ENCODE measurements at places on chromosomes 16 and 17.

GRCh38 chr16:68366062-68366461 lies 55.2 kb downstream of the PRMT7 start:
- no peak for DNase-seq

DNA sequence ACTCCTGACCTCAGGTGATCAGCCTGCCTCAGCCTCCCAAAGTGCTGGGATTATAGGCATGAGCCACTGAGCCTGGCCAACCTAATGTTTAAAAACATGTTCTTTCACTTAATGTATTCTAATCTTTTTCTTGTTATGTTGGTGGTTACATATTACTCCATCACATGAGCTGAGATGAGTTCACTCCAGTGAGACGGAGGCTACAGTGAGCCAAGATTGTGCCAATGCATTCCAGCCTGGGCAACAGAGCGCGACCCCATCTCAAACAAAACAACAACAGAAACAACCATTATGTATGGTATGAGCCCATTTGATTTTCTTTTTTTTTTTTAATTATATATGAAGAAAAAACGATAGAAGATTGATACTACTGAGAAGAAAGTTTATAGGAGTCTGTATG lies 39.6 kb downstream of the SLC39A11 start:
- DNase-seq, result no peak

- DNase-seq, result no peak
Measured at GRCh38 chr17:163514-164098, 17.8 kb downstream of the DOC2B start.

GRCh38 chr17:13001991-13002615 lies 15.7 kb downstream of the ELAC2 start:
- no peak for DNase-seq

DNA sequence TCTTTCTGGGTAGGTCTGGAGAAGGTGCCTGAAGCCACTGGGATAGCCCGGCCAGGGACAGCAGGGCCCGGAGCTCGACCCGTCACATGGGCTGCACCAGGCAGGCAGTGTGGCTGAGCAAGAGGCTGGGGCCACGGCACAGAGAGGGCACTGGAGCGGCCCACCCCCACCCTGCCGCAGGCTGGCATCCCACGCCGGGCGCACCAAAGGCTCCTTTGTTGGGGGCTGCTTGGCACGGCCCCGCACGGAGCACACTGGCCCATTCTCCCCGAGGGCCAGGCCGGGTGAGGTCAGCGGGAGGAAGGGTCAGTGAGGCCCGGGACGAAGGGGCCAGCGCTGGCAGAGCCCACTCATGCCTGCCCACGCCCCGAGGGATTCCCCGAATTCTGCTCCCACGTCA lies 36.5 kb upstream of the PVALEF start:
- DNase-seq, result no peak

DNA sequence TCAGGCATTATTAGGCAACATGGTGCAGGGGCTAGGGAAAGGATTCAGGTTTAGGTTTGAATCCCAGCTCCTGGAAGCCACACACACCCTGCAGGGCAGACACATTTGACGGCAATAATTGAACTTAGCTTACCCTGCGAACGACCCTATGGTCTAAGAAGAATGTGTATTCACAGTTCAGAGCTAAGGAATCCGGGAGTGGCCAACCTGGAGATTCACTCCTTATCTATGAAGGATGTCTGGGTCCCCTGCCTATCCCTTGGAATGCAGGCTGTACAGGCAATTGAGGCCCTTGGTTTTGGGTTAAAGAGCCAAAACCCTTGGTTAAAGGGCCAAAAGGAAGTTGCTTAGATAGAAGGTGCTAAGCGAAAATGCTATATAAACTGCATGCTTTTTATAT lies 2.9 kb upstream of the SYT17 start:
- no peak for DNase-seq

- peak; percentile 69 for DNase-seq
Measured at GRCh38 chr17:66633317-66633965, 201.5 kb upstream of the CACNG5 start.

DNA sequence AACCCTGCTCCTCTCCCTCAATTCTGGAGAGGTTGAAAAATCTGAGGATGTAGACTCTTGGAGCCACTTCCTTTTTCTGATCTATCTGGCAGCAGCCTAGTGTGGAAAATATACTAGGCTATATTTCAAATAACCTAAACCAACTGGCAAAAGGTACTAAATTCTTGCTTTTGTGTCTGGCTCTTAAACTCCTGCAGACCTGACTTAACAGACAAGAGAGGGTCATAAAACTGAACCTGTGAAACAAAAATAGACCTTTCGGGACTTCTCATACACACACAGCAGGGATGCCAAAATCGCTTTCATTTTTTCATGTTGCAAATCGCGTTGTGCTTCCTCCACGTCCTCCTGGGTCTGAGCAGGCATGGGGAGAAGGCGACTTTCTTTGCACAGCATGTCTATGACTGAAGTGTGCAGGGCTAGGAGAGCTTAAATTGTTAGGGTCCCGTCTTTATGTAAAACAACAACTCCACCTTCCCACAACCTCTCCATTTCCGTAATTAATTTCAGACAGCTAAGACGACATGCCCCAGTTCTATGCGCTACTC lies 520.7 kb upstream of the PSMD7 start:
- no peak for DNase-seq

DNA sequence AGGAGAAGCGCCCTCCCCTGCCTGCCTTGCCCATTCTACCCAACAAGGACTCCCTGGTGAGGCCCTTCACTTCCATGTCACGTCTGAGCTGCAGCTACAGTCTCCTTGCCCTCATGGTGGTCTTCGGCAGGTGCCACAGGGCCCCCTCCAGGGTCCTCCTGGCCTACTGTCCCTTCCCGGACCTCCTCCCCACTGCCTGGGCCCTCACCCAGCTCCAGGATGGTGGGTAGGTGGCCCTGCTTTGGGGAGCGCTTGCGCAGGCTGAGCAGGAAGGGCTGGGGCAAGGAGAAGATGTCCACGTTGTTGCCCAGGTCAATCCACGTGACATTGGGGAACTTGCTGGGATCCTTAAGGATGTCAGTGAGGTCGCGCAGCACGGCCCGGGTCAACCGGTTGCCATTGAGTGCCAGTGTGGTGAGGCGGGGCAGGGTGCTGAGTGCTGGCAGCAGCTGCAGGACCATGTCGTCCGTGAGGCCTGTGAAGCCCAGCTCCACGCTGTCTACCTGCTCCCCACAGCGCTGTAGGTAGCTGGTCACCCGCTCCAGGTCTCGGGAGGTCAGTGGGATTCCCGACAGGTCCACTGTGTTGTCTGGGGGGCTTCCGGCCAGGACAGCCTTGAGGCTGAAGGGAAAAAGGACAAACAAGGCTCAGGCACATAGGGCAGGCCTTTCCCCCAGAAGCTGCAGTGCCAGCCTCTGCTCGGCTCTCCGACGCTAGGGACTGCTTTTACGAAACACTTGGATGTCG lies 28.3 kb downstream of the TRPV2 start:
- DNase-seq, result no peak

- DNase-seq, result peak; percentile 81
Measured at GRCh38 chr17:7314719-7315569, at the start of gene GPS2. Gene GPS2 (minus strand): TSS chr17:7315360. CDS start chr17:7315052, 308 bp downstream.

GRCh38 chr17:67585077-67585602 lies 132.6 kb upstream of the NOL11 start:
- no peak for DNase-seq

- peak; percentile 19 for DNase-seq
Measured at GRCh38 chr16:80792031-80792430, 12.4 kb downstream of the CDYL2 start.

- no peak for DNase-seq
Measured at GRCh38 chr17:31231852-31232251, 65.2 kb downstream of the OMG start.

DNA sequence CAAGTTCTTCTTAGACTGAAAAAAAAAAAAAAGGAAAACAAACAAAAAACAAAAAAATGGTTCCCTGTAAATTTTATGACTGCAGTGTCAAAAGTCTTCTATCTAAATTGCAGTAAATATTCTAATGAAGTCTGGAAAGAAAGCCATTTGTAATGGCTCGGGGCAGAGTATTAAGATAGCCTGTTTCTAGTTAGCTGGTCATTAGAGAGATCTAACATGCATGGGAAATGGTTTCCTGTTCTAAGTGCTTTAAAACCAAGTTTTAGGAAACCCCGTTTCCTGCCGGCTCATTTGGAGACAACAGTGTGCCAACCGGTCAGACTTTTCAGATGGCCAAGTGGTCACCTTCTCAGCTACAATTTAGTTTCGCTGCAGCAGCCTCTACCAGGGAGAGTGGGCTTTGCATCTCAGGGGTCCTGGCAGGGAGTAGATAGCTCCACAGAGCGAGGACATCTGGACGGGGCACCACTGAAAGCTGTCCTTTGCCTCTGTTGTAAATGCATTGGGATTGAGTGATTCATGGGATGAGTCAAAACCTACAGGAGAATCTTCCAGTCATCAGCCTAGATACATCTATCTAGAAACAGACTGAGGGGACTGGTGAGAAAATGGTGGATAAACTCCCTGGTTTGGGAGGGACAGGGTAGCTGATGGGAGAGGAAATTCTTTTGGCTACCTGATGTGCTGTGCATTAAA lies 473.2 kb upstream of the SALL1 start:
- no peak for DNase-seq

DNA sequence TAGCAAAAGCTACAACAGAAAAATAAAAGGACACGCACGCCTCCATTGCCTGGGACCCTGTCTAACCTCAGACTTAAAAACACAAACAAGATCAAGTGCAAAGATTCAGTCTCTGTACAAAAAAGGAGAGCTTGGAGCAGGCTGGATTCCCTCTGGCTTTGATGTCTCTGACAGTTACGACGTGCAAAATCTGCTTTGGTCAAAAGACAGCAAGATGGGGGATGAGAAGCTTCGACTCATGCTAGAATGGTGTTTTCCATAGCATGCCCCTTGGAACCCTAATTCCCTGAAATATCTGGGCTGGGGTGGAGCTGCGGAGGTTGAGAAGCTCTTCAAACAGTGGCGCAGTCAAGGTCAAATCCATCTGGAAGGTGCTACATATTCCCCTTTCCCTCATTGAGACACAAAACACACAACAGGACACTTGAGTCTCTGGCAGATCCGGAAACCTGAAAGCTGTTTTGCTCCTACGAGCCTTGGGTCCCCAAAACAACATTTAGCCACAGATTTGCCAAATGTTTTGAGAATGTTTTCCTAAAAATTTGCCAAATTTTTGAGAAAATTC lies 9.1 kb downstream of the MYH11 start:
- DNase-seq, result no peak

DNA sequence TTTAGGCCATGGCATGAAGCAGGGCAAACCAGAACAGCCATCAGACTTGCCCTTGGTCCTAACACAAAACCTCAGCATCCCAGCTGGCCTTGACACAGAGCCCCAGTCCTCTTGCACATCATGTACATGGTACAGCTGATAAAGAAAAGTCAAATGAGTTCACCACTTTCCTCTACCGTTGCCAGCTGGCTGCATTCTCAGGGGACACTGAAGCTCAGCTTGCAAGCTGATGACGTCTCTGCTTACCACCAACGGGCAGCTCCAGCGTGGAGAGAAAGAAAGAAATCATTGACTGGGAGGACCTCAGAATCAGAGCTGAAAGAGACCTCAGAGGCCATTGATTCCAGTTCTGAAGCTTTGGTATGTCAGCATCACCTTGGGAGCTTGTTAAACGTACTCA lies 80.7 kb upstream of the CES5A start:
- DNase-seq, result no peak

DNA sequence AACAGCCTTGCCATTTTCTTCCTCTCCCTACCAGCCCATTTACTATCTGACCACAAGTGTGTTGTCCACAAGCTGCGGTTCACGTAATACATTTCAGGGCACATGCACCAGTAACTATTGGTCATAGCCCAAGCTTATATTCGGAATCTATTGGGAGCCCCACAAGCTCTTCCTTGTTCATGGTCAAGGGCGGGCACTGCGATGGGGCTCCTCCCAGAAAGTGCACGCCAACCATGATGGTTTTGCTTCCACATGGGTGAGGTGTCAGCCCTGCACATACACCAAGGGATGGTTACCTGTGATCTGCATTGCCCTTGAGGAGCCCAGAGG lies 12.1 kb downstream of the THRA start:
- DNase-seq, result no peak

All from astrocyte of the spinal cord (primary cell).